Psoas muscle (tissue), 8 donors: ENCODE measurements at places on chromosomes 4 and X. TPM values are rescaled to one million over a fixed set of nuclear protein-coding genes. Genes with fewer than 3 reads are reported as not detected.

GRCh38 chr4:166335256-166335938 lies 462.4 kb downstream of the TLL1 start:
- no peak for DNase-seq

DNA sequence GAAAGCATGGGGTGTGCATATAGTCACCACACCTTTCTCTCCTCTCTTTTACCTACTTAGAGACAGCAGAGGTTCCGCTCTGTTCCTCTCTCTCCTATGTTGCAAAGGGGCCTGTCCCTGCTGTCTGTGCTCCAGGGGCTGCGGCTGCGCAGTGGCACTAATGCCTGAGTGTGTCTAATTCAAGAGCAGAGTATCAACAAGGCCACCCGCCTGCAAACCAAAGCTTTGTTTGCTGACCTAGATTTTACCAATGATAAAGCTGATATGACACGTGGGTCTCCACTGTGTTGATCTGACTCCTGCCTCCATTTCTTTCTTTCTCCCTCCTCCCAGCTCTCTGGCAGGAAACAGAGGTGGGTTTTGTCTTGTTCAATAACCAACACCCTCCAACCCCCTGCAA lies 74.9 kb downstream of the NSG1 start:
- peak; percentile 20 for DNase-seq

DNA sequence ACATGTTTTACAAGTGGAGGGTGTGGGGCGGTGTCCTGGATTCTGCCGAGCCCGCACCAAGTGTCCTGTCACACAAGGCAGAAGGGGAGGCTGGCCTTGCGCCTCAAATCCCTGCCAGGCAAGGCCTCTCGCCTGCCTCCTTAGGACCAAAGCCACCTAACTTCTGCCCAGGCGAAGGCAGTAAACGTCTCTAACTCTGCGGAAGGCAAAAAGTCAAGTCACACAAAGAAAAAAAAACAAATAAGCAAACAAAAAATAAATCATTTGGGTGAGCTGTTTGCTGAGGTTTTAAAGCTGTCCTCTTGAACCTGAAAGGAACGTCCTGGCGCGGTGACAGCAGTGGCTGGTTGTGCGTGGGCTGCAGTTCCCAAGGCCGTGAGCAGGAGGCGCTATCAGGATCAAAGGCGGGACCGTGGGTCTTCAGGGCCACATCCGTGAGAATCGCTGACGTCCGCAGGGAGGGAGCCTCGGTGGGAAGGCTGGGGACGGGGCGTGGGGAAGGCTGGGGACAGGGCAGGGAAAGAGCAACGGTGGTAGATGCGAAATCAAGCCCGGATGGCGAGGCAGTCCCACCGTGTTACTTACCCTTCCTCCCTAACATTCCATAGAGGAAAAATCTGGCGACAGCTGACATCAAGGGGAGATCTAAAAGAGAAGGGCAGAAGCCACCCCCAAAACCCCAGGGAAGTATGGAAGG lies 99.1 kb downstream of the TRAPPC11 start:
- peak; percentile 72 for DNase-seq

- DNase-seq, result no peak
Observed at GRCh38 chr4:148266921-148267320, 175.3 kb downstream of the NR3C2 start.

GRCh38 chr4:42142591-42142990 lies 9.9 kb downstream of the BEND4 start:
- no peak for DNase-seq

- no peak for DNase-seq
Observed at GRCh38 chr4:24053934-24054333, 164.1 kb upstream of the PPARGC1A start.

DNA sequence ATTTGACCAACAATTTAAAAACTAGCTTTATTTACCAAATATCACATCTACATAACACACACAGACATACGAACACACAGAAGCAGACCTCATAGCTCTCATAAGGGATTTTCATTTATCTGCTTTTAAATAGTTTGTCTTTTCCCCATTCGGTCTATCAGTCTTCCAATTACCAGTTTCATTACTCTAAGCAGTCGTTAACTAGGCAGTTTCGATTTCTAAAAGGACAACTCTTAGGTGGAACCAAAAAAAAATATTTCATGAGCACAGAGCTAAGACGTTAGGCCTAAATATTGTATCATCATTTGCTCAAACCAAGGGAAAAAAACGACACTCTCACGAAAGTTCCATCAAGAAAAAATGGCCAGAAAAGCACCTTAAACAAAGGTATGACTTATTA lies 228.4 kb downstream of the SPANXN1 start:
- no peak for DNase-seq

- no peak for DNase-seq
Observed at GRCh38 chr4:75777589-75777988, 53.2 kb downstream of the USO1 start.

- no peak for DNase-seq
Observed at GRCh38 chrX:40474205-40474626, 106.6 kb upstream of the ATP6AP2 start.

- DNase-seq, result no peak
Observed at GRCh38 chrX:21632027-21632426, 26.1 kb downstream of the KLHL34 start.

DNA sequence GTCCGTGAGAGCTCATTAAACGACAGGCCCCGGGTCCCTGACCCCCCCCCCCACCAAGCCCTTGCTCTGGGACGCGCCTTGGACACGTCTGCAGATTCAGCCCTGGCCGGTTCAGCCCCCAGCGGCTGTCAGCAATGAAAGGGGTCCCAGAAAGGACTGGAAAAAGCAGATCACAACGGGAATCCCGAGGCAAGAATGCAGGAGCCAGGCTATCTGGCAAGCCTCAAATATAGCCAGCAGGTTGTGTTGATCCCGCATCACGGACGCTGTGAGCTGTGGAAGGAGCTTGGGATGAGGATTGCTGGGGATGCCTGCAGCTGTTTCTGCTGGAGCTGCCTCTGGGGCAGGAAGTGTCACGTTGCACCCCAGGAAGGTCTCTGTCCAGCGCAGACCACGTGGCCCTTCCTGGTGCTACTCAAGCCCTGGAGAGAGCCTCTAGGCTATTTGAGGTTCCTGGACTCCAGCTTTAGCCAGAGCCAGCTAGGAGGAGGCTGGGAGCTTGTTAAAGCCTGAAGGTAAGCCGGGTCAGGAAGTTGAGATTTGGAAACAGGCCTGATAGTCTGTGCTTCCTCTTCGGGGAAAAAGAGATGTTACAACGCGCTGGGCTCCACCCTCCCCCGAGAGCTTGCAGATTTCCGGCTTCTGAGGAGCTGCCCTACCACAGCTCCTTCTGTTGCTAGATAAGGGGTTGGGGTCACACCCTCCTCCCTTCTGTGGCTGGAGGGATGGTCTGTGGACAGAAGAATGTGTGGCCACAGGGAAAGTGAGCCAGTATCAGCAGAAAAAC lies 19.3 kb upstream of the CSF2RA start:
- peak; percentile 31 for DNase-seq

- no peak for DNase-seq
Observed at GRCh38 chr4:134888156-134888555, 686.6 kb upstream of the PABPC4L start.

- no peak for DNase-seq
Observed at GRCh38 chr4:120755864-120756263, 166.7 kb downstream of the PRDM5 start.

GRCh38 chrX:149984411-149984810 lies 46.1 kb upstream of the EOLA2 start:
- DNase-seq, result no peak

- DNase-seq, result no peak
Observed at GRCh38 chr4:67909905-67910584, 26.2 kb upstream of the TMPRSS11D start.

GRCh38 chrX:105375816-105376215 lies 155.3 kb upstream of the TEX13A start:
- no peak for DNase-seq

DNA sequence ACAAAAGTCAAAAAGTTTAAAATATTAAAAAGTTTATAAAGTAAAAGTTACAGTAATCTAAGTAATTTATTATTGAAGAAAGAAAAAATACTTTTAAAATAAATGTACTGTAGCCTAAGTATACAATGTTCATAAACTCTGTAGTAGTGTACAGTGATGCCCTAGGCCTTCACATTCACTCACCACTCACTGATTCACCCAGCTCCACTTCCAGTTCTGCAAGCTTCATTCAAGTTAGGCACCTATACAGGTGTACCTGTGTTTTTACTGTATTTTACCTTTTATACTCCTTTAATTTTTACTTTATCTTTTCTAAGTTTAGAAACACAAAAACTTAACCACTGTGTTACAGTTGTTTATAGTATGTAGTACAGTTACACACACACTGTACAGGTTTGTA lies 40.1 kb upstream of the AGA start:
- DNase-seq, result no peak

GRCh38 chr4:147590249-147590920 lies 26.8 kb upstream of the TMEM184C start:
- peak; percentile 23 for DNase-seq

GRCh38 chrX:102067966-102068723 lies 57.3 kb upstream of the TCEAL2 start:
- no peak for DNase-seq

- DNase-seq, result no peak
Observed at GRCh38 chr4:121150486-121150885, 13.6 kb downstream of the TNIP3 start.

- no peak for DNase-seq
Observed at GRCh38 chrX:148995661-148996060, 495.2 kb downstream of the AFF2 start.

GRCh38 chr4:68960294-68961163 lies 8.9 kb upstream of the UGT2A3 start:
- no peak for DNase-seq

DNA sequence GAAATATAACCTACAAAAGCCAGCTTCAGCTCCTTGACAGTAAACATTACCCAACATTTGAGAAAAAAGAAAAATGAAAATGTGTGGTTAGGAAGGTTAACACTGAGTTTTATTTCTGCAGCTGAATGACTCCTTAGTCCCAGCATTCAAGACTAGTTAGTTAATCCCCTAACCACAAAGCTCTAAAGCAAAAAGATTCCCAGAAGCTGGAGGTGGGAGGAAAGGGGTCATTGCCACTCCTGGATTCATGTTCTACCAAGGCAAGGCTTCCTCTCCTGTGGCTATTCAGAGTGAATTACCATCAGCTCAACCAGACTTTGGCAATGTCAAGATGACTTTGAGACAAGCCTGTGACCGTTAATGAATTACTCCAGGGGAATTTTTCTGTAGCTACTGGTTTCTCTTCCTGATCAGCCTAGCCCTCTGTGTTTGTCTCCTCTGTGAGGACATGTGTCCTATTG lies 63.6 kb downstream of the HADH start:
- no peak for DNase-seq

DNA sequence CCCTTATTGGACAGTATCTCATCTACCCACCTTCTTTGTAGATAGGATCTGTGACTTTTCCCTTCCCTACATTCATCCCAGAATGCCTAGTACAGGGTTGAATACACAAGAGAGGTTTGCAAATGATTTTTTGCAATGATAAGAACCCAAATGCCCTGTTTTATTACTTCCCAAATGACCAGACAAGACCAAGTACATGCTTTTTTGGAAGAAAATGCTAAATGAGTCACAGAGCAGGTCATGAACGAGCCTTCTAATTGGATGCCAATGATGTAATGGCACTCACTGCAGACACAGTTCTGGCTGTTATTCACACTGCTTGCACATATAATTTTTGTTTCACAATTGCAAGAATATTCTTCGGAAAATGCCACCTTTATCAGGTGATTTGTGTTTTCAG lies 17.8 kb upstream of the GABRQ start:
- no peak for DNase-seq

The BANK1 gene
- 0.34 TPM for total RNA-seq

The TMSB15C gene
- total RNA-seq, result 0.15 TPM

The BOD1L1 gene
- total RNA-seq, result 19.3 TPM

The PRKG2 gene
- not detected for total RNA-seq

The NEXMIF gene
- not detected for total RNA-seq

The GPRIN3 gene
- total RNA-seq, result 1.5 TPM

The RTL3 gene
- total RNA-seq, result not detected

The COL25A1 gene
- total RNA-seq, result 0.30 TPM

The NEIL3 gene
- not detected for total RNA-seq

The EXOSC9 gene
- 14.3 TPM for total RNA-seq
